ENCODE measurements at places on chromosomes 5 and 9.

DNA sequence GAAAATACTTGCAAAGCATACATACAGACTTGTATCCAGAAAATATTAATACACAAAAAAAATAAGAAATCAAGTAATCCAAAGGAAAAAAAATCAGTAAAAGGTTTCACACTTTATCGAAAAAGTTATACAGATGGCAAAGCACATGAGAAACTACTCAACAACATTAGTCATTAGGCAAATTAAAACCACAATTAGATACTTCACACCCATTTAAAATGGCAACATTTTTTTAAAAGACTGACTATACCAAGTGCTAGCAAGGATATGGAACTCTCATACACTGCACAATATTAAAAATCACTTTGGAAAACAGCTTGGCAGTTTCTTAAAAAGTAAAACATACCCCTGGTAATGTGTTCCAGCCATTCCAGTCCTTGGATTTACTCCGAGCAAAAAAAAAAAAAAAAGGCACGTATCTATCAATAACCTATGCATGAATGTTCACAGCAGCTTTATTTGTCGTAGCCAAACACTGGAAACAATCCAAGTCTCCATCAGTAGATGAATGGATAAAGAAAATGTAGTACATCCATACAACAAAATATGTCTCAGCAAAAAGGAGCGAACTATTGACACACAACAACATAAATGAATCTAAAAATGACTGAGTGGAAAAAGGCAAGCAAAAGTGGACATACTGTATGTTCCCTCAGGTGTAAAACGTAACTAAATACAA lies 66.0 kb downstream of the GNAQ start:
- no peak for DNase-seq

DNA sequence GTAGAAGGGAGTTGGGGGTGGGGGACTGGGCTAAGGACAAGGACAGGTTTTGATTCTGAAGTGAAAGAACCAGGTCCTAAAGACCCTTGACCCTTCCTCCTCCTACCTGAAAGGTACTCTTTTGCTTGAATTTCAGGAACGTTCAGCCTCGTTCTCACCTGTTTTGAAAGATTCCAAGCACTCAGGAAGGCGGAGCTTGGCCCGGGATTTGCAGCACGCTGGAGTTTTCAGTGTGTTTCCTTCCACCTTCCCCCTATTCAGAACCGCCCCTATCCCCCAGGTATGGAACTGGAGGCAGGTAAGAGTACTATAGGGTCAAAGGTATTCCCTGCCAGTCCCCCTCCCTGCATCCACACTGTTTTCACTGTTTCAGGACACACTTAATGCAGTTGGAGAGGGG lies 7.1 kb downstream of the EGR1 start:
- DNase-seq = no peak

GRCh38 chr5:56607551-56607950 lies 207.8 kb upstream of the MAP3K1 start:
- DNase-seq = no peak

DNA sequence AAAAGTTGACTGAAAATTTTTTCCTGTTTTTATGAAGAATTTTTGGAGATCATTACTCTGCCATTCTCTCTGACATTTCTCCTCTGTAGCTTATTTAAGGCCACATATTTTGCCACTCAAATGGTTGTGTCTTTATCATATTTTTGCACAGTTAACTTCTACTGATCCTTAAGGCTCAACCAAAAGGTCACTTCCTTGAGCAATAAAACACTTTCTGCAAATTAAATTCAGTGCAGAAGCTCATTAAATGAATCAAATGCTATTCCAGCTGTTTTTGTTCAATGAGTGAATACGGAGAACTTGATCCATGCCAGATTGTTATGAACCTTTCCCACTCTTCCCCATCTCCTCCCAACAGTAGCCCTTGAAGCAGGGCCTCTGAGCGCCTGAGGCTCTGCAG lies 93.8 kb upstream of the EPB41L4A start:
- no peak for DNase-seq

DNA sequence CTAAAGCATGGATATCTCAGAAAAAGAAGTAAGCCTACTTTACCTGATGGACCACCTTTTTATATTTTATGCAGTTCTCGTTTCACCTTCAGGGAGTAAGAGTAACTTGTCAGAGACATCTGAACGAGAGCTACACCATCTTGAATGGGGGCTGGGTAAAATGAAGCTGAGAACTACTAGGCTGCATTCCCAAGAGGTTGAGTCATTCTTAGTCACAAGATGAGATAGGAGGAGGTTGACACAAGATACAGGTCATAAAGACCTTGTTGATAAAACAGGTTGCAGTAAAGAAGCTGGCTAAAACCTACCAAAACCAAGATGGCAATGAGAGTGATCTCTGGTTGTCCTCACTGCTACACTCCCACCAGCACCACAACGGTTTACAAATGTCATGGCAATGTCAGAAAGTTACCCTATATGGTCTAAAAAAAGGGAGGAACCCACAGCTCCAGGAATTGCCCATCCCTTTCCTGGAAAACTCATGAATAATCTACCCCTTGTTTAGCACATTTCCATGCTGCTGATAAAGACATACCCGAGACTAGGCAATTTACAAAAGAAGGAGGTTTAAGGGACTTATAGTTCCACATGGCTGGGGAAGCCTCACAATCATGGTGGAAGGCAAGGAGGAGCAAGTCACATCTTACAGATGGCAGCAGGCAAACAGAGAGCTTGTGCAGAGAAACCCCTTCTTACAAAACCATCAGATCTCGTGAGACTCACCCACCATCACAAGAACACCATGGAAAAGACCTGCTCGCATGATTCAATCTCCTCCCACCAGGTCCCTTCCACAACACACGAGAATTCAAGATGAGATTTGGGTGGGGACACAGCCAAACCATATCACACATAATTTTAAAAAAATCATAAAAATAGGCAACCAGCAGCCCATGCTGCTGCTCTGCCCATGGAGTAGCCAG lies 62.5 kb downstream of the GIN1 start:
- DNase-seq = no peak

- peak; percentile 12 for DNase-seq
Observed at GRCh38 chr9:6566409-6567139, 79.0 kb downstream of the GLDC start.

DNA sequence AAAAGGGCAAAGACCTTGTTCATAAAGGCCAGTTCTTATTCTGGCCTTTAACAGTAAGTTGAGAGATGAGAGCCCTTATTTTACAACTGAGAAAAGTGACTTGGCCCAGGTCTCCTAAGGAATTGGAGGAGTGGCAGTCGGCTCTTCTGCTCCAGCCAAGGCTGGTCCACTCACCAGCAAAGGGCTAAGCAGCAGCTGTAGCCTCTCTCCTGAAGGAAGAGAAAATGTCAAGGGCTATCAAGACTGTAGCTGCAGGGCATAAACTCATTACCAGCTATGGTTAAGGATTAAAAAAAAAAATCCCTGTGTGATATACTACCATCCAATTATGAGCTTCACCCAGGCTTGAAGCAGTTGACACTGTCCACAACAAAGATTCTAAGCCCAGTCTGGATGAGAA lies 138.6 kb upstream of the RAD23B start:
- DNase-seq = no peak

DNA sequence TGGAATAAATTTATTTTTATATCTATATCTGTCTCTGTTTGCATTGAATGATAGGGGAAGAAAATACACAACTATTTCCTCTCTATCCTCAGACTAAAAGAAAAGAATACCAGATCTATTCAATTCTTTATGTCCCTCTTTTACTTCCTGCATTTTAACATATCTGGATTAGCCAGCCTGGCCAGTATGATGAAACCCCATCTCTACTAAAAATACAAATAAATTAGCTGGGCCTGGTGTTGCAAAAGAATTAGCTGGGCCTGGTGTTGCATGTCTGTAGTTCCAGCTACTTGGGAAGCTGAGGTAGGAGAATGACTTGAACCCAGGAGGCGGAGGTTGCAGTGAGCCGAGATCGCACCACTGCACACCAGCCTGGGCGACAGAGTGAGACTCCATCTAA lies 182.0 kb downstream of the LURAP1L start:
- no peak for DNase-seq

- no peak for DNase-seq
Observed at GRCh38 chr5:16427587-16427986, 38.0 kb downstream of the ZNF622 start.

DNA sequence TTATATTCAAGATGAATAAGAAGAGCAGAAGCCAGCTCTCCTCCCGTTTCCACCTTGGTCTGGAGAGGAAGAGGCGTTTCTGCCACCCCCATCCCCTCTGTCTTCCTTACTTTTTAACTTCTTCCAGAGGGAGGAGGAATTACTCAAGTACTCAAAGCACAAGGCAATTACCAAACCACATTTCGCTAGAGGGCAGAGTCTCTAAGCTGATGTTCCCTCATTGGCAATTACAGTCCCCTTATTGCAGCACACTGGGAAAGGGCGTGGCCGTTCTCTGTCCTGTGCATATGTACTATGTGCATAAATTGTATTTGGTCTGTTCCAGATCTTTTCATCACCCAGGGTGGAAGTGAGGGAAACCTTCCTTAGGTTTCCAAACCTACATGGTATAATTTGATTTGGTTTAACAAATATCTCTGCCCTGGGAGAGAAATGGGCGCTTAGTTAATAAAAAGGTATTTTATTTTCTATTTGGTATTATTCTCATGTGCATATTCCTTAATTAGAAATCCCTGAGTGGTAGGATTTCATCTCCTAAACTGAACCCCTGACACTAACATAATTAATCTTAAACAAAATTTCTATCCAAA lies 29.8 kb upstream of the ALDOB start:
- no peak for DNase-seq

DNA sequence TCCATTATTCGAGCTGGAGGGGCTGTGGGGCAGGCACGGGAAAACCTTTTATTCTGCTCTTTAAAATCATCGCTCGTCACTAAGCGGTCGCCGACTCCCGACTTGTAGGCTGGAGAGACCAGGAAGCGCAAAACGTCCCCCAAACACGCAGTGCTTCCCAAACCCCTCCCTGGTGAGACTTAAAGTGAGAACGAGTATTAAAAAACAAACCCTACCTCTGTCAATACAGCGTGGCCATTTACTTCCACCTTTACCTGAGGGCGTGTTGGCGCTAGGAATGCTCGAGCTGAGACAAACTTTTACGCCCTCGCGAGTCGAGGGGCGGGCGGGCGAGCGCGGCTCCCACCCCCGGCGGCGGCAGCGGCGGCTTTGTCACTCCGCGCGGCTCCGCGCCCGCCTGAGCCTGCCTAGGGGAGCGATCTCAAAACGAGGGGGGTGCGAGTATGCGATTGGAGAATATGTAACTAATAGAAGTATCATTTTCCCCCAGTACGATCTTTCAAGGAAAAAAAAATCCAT lies at the start of gene NR2F1-AS1:
NR2F1-AS1 (minus strand) TSS at position 293 of the 519 bp plus-strand sequence.
- no peak for DNase-seq

GRCh38 chr5:147510885-147511284 lies 1.0 kb upstream of the DPYSL3 start:
- no peak for DNase-seq

- DNase-seq = no peak
Observed at GRCh38 chr5:55734658-55735057, 3.2 kb upstream of the DDX4 start.

DNA sequence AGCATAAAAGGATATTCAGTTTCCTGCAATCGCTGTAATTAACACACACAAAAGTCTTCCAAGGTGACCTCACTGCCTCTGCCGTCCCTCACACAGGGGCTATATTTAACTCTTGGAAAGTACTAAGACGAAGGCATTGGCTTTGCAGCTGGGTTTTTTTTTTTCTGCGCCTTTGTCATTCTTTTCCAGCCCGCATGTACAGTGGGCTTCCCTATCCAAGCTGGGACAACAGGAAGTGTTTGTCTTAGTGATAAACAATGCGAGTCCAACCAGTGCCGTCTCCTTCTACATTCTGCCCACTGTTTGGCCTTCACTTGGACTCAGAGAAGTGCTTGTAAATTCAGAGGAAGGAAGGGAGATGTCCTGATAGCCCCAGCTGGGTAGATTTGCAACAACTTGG lies 17.6 kb downstream of the AFAP1L1 start:
- DNase-seq = no peak

DNA sequence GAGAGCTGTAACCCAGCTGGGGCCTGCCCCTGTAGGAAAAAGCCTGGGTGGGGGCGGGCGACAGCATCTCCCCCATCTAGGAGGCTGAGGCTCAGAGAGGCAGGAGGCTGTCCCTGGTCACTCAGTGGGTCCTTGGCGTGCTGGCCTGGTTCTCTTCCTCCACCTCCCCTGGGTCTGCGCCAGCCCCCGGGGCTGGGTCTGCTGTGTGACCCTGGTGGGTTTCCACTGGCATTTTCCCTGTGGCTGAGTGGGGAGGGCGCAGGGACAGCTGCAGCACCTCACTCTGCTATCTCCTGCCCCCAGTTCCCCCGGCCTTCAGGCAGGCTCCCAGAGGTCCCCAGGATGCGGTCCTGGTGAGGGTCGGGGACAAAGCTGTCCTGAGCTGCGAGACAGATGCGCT lies 59.5 kb upstream of the ASS1 start:
- no peak for DNase-seq

GRCh38 chr5:30768056-30768690 lies 425.3 kb upstream of the CDH6 start:
- no peak for DNase-seq

GRCh38 chr5:164763206-164763605 lies 1257.8 kb downstream of the MAT2B start:
- DNase-seq = no peak

DNA sequence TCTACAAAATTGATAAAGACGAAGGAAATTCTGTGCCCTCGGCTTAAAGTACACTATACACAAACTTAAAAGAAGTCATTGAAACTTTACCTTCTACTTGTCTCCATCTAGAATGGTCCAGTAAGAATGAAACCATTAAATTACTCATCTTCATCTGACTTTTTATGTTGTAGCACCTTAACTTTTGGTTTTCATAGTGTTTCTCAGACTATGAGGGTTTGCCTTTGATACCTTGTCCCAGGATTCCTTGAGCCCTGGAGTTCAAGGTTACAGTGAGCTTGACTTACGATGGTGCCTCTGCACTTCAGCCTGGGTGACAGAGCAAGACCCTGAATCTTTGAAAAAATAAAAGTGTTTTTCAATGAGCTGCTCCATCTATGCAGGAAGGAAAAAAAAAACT lies 132.2 kb downstream of the CDC42SE2 start:
- no peak for DNase-seq

GRCh38 chr5:74177961-74178360 lies 462.6 kb downstream of the ENC1 start:
- no peak for DNase-seq

DNA sequence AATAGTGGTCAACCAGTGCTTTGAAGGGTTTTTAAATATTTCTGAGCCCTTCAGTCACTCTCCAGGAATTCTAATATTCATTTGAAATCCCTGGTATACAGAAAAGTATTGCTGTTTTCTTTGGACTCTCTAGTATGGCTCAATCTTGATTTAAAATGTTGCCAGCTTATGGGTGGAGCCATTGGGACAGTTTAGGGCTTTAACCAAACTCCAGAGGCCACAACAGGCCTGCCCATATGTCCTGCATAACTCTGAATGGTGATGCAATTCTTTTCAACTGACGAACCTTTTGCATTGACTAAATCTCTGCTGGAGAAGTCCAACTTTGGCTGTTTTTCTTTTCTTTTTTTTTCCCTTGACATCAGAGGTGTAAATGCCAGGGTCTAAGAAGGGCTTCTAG lies 10.3 kb upstream of the ANKHD1 start:
- DNase-seq = no peak
